ENCODE measurements at places on chromosomes 1 and 21.

- DNase-seq = no peak
These were observed 440 bp downstream of the TNFRSF25 start for GRCh38 chr1:6465461-6466005.

GRCh38 chr1:153872331-153872730 lies 50.4 kb downstream of the GATAD2B start:
- no peak for DNase-seq

- no peak for DNase-seq
These were observed 1.8 kb downstream of the FNDC10 start for GRCh38 chr1:1598051-1598719.

GRCh38 chr1:28986306-28986910 lies 72.0 kb downstream of the EPB41 start:
- no peak for DNase-seq

GRCh38 chr1:77639056-77639455 lies 43.4 kb downstream of the ZZZ3 start:
- no peak for DNase-seq

DNA sequence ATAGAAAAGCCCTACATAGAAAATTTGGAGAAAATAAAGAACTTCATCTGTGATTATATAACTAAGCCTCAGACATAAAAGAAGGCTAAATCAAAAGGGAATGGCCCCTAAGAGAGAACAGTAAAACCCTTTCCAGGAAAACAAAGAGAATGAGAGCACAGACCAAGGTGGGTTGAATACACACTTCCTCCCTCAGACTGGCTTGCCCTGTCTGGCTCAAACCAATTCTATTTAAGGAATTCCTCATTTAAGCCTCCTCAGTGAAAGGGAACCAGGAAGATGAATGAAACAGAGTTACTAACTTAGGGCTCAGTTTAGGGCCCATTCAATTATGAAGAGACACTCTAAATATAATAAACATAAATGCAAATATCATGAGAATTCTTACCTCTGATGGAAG lies 10.6 kb upstream of the SYT14 start:
- DNase-seq = no peak

DNA sequence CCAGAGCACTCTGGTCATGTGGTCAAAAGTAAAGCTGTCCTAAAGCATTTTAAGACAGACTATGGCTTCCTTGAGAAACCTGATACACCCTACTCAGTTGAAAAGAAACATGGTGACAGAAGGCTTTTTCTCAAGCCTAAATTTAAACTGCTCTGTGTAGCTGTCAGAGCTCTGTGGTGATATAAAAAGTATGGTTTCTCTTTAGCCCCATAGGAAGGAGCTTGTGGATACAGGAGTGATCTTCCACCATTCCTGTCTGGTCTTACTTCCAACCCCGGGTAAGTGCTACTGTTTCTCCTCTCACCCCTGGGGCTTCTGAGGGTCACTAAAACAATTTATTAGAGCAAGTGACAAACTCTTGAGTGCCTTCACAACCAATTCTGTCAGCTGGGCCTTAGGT lies 8.5 kb downstream of the TP53BP2 start:
- no peak for DNase-seq

- no peak for DNase-seq
These were observed 268.3 kb upstream of the PROX1 start for GRCh38 chr1:213719462-213719861.

- DNase-seq = no peak
These were observed 9.5 kb downstream of the ATP6V1G3 start for GRCh38 chr1:198530953-198531352.

DNA sequence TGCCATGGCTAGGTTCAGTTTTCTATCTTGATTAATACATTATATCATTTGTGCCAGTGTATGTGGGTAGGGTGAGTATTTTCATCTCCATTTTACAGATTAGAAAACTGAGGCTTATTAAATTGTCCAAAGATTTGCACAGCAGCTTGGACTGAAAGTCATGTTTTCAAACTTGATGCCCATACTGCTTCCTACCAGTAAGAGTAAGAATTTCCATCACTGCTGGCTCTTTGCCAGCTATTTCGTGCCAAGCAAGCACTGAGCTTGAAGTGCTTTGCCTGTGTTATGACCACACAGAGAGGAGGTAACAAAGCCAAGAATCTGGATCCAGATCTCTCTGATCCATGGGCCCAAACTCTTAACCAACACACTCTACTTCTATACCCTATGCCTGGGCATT lies 295.0 kb downstream of the VAV3 start:
- no peak for DNase-seq

Measured in cardiac septum (tissue), 1 donor.